ENCODE measurements at places on chromosomes 3 and 15.

DNA sequence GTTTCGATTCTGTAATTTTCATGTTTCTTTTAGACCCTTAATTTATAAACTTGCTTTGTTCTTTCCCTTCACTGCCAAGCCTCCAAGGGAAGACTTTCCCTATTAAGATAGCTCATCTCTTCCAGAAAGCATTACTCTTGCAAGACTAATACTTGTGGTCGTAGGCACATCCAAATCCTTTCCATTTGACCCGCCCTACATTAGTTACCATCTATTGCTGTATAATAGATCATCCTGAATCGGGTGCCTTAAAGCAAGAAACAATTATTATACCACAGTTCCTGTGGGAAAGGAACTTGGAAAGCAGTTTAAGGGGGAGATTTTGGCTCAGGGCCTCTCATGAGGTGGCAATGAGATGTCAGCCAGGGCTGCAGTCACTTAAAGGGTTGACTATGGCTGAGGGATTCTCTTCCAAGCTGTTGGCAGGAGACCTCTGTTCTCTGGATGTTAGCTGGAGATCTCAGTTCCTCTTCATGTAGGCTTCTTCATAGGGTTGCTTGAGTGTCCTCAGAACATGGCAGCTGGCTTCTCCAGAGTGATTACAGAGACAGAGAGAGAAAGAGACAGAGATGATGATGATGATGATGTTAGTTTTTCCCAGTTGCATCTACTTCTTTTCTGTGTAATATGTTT is 570.4 kb upstream of the TGFBR2 start:
- DNase-seq, result no peak

DNA sequence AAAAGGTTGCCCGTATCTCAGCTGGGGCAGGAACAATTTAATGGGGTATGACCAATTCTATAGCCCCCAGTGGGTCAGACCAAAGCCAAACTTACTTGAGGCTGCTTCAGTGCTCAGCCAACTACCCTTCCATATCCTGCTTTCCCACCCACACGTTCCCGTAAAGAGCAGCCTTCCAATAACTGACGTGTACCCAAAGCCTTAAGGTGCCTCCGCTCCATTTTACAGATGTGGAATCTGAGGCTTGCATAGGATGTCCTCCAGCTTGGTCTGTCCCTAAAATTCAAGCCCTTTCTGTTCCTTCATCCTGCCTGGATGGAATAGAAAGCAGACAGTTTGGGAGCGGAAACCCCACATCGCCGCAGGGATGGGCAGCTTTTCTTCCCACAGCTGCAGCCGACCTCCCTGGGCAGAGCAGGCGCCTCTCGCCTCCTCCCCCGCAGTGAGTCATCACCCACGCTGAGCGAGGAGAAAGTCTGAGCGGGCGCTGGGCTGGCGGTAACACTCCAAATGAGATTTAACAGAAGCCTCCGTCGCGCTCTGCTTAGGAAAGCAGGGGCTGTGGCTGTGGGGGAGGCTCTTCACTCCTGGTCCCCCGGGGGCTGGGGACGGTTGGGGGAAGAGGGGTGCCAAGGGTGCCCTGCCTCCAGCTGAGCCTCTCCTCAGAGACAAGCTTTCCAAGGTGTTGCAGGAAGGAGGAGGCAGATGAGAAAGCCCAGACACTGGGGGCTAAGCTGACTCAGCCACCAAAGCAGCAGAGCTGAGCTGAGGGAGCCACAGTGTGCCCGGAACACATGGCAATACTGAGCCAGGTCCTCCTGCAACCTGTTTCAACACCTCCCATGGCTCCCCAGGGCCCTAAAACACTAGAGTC is 57.8 kb upstream of the HRH1 start:
- DNase-seq, result no peak

GRCh38 chr3:173583496-173583895 is 186.0 kb downstream of the NLGN1 start:
- no peak for DNase-seq

DNA sequence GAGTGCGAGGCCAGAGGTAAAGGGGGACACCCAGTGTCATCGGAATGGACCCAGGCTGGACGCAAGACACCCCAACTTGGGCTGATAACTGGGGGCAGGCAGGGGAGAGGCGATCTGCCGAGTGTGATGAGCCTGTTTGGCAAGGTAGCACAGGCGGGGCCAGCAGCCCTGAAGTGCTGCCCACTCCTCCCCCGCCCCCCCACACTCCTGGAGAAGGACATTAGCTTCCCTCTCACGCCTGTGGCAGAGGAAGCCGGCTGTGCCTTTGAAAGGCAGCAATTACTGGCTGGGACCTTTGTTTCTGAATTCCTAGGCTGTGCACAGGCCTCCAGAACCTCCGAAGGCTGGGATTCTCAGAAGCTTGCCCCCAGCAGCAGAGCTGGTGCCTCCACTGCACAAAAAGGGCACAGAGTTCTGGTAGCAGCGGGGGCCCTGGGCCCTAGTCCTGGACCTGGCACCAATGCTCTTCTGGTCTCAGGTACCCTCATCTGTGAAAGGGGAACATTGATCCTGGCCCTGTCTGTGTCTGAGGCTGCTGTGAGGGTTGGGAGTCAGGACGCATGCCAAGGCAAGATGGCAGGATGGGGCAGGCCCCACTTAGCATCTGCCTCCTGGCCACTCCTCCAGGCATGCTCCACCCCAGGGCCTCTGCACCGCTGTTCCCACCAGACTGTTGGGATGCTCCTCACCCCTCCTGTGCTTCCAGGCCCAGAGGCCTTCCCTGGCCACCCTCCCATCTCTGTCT is 28.6 kb downstream of the IQSEC1 start:
- DNase-seq, result peak; percentile 88

DNA sequence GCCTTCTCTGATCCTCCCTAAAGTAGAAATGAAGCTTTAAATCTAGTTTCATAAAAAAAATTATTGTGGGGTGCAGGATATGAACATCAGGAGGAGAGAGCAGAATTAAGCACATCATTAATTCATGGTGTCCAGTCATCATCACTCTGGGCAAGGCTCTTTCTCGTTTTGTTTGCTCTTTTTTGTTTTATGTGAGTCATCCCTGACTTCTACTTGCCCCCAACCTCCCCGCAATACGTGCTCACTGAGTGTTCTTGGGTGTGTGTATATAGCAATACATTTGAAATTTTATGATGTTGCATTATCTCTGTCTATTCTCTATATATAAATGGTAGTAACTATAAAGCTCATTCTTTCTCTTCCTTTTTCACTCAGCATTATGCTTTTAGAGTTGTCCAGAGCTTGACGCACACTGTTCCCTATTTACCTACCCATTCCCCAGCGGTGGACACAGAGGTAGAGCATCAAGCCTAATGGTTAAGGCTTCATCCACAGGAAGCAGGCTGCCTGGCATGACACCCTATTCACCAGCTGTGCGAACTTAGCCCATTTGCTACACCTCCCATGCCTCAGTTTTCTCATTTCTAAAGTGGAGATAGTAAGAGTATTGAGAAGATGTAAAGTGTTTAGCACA is 72.3 kb downstream of the CD200R1L start:
- no peak for DNase-seq

DNA sequence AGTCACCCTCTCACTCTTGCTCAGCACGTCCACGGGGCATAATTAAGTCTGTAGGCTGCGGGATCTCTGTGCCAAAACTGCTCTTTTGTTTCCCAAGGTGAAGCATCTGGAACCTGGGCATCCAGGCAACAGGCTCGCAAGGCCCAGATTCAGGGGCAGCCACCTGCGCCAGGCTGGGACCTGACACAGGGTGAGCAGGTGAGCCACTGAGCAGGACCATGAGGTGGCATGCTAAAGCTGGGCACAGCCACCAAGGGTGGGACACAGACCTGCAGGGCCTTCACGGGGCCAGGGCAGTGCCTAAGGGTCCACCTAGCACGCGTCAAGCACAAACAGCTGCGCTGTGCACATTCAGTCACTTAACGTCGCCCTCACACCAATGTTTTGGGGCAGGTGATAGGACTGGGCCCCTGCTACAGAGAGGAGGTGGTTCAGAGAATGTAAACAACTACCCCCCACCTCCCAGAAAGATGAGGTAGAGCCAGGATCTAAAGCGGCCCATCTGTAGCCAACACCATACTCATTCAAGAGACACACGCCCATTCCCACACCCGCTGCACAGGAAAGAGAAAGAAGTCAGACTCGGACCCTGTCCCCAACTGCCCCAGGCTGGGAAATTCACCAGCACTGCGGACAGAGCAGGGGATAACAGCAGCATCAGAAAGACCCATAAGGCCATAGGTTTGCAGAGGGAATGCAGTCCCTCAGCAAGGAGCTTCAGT is 16.3 kb downstream of the XXYLT1 start:
- no peak for DNase-seq

- DNase-seq, result peak; percentile 18
Observed at GRCh38 chr15:42385206-42385979, 26.1 kb downstream of the CAPN3 start.

DNA sequence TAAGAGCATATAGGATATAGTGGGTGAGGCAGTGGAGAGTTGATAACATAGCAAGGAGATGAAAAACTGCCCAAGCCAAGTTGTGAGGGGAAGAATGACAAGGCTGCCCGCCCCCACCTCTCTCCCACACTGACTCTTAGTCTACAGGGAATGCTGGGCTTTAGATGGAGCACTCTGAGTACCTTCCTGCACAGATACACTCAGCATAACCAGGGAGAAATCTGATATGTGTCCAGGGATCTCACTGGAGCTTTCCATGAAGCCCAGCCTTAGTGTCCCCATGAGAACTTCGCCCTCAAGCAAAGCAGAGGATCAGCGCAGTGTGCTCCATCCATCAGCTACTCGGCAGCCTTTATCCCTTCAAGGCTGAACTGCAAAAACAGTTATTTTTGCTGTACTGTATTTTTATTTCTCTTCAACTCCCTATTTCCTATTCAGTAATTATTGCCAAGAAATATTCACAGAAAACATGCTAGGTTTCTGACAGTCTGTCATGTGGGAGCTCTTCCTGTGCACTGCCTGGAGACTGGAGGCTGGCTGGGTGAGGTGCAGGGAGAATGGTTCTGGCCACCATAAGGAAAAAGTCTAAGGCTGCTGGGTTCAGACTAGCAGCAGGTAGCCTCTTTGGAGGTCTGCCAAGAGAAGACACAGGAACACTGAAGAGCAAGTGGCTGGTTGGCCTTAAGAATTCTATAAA is 475.2 kb upstream of the PPP2R3A start:
- peak; percentile 54 for DNase-seq

- no peak for DNase-seq
Observed at GRCh38 chr3:14797731-14798130, 21.0 kb upstream of the FGD5 start.

DNA sequence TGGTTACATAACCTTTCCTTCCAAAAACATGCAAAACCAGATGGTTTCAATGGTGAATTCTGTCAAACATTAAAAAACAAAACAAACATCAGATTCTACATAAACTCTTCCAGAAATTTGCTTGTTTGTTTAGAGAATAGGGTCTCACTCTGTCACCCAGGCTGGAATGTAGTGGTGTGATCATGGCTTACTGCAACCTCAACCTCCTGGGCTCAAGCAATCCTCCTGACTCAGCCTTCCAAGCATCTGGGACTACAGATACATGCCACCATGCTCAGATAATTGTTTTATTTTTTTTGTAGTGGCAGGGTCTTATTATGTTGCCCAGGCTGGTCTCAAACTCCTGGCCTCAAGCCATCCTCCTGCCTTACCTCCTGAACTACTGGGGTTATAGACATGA is 36.1 kb downstream of the FBXL2 start:
- no peak for DNase-seq

- no peak for DNase-seq
Observed at GRCh38 chr15:100041127-100041828, 300.5 kb downstream of the ADAMTS17 start.

- DNase-seq, result no peak
Observed at GRCh38 chr3:41169023-41169422, 30.3 kb upstream of the CTNNB1 start.

All from spinal cord (tissue), 10 donors.